Activated T-helper 1 cell treated with anti-CD3 and anti-CD28 coated beads, Interleukin-2, amount 50 U/mL, for 16 hours (primary cell): ENCODE measurements at places on chromosomes 7 and 10.
A peak's percentile ranks its signal among the peaks of the same experiment; 100 is the strongest.

DNA sequence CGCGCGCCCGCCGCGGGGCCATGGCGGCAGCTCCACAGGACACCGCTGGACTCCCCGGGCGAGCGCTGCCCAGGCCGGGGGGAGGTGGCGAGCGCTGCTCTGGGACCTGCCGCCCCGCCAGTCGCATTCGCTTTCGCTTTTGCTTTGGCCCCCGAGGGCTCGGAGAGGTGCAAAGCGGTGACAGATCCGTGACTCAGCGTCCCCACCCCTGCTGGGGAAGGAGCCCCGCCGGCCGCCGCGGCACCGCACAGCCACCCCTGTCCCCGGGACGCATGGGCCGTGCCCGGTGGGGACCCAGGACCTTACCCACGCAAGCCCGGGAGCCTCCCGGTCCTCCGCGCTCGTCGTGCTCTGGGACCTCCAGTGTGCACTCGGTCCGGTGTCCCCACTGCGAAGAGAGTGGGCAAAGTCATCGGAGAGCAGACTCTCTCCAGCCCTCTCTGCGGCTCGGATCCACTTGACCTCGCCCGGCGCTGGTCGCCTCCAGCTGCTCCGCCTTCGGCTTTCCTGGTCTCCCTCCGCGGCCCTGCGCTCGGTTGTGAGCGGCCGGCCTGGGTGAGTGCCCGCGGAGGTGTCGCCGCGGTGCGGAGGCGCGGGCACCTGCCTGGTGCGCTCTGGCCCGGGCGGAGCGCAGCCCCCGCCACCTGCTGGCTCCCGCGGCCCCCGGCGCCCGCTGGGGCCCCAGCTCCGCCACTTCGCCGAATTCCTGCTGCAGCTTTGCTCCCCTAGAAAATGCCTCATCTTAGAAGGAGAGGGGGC, at the start of gene IL15RA:
Gene IL15RA, minus strand, starts transcription at position 73 of the 759 bp plus-strand sequence. Its CDS starts 51 bp downstream, at position 22.
- DNase-seq, result peak; percentile 57

GRCh38 chr10:117266400-117266799, 25.5 kb downstream of the SLC18A2 start:
- DNase-seq, result no peak

GRCh38 chr7:27199849-27200760, at the start of gene HOXA13:
Gene HOXA13, minus strand, starts transcription at chr7:27200091. Its CDS starts 14 bp downstream, at chr7:27200077.
- no peak for DNase-seq

- no peak for DNase-seq
Observed at GRCh38 chr7:44235582-44236332, 35.0 kb downstream of the YKT6 start.

DNA sequence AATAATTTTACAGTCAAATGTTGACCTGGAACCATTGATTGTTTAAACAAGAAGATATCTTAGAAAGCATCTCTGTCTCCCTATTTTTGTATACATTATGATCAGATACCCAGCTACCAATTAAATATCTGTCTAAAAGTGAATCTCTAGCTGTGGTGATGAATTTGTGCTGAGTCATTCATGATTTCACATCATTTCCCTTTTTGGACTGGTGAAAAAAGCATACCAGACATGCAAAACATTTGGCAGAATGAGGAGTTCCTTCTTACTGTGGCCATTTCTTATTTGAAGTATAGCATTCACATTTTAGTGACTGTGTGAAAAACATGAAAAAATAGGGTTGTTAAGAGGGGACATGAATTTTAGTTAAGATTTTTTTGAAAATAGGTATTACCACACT, 98.0 kb upstream of the GATA3 start:
- no peak for DNase-seq

DNA sequence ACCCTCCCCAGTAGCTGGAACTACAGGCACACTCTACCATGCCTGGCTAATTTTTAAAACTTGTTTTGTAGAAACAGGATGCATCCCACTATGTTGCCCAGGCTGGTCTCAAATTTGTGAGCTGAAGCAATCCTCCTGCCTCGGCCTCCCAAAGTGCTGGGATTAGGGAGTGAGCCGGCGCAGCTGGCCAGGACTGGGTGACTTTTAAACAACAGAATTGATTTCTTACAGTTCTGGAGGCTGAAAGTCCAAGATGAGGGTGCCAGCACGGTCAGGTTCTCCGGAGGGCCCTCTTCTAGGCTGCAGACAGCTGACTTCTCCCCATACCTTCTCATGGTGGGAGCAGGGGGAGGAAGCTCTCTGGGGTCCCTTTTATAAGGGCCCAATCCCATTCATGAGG, 75.2 kb upstream of the CHST15 start:
- DNase-seq, result no peak

DNA sequence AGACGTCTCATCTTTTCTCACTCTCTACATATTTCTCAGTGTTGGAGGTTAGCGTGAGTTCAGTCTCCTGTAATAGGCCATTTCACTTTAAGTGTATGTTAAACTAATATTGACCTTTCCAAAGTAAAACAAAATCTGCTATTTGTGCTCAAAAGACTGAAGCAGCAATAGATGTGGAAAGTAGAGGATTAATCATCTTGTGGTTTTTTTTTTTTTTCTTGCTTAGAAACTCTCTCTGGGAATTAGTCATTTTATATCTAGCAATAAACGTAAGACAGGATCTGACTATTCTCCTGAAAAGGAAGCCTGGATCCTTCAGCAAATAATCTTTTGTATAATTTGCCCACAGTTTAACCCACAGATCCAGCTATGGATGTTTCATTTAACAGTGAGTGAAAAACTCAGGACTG, 81.7 kb downstream of the NRP1 start:
- DNase-seq, result no peak

DNA sequence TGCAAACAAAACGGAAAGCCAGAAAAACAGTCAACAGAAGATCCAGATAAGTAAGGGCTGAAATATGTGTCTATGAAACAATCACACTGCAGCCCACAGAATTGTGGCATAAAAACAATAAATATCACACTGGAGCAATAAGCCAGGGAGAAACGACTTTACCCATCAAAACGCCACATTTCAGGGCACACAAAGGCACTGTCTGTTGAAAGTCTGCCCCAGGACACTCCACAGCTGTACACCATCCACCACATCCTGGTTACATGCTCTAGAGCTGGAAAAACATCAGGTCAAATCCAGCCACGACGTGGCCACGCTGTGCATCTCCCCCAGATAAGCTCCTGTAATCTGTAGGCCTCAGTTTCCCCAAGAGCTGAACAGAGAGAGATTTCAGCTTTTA, 88.7 kb downstream of the COBL start:
- DNase-seq, result no peak

GRCh38 chr10:113987805-113988204, 55.9 kb upstream of the ADRB1 start:
- DNase-seq, result no peak

DNA sequence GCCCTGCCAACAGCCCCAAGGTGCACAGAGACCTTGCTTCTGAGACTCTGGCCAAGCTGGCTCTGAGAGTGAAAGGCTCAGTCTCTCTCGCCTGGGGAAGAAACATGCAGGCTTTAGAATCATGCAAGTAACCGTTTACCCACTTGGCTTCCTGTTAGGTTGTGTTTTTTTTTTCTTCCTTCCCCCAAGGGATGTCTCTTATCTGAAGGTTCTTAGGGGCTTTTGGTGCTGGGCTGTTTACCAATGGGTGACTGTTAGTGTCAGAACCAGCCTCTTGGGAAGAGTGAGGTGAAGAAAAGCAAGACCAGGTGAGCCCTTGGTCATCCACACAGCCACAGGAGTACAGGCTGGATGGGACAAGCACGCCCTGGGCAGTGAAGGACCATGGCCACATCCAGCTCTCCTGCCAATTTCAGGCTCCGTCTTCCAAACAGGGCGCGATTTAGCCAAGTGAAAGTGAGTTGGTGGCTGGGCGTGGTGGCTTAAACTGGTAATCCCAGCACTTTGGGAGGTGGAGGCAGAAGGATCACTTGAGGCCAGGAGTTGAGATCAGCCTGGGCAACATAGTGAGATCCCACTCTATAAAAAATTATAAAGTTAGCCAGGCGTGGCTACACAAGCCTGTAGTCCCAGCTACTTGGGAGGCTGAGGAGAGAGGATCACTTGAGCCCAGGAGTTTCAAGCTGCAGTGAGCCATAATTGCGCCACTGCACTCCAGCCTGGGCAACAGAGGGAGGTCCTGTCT, 76.3 kb upstream of the CUX1 start:
- DNase-seq, result no peak

DNA sequence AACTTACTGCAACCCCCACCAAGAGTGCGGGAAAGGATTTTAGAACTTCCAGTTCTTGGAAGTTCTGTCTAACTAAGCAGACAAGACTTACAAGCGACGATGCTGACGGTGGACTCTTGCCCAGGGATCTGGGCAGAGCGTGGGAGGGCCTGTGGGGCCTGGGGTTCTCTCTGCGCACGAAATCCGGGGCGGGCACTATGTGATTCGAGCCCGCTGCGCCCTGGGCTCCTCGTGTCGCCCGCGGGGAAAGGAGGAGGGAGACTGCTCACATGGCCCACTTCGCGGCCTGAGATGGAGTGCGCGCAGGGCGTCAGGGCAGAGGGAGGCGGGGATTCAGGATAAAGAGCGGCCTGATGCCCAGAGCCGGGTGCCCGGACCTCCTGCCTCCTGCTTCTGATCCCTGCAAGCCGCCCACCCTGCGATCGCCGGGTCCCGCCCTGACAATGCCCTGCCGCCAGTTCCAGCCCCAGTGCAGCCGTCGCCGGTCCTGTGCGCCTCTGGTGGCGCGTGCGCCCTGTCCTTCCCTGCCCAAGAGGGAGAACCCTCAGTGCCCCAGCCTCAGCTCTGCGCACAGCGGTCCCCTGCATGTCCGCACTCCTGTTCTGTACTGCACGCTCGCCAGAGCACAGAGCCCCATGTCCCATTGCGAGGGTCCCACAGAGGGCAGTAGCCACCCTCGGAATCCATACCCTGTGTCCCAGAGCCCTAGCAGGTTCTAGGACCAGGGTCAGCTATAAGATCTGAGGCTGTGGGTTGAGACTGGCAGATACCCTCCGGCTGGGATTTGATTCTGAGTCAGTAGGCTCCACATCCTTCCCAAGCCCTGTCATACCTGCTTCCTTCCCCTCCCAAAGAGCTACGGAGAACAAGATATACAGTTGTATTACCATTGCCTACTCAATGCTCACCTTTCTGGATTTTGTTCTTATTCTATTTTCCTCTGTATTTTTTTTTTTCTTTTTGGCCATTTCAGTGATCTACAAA, 99.4 kb upstream of the TMEM106B start:
- DNase-seq, result no peak
